ENCODE measurements at places on chromosomes 11 and 22.

GRCh38 chr22:37498289-37498909 is 12.2 kb upstream of the MFNG start:
- DNase-seq = peak; percentile 41

DNA sequence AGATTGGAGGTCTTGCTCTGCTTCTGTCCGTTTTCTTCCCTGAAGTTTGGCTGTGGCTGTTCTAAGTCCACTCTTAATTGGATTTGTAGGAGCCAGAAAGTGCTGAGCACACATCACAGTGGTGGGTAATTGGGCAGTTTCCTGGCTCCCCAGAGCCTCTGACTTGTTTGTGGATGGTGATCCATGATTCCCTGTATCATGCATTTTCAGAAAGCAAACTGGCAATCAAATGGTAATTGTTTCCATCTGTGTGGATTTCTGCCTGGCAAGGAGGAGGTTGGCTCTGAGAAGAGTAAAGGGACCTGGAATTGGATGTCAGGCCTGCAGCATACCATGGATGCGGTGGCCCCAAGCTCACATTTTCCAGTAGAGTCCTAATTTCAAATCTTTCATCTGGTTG is 49.5 kb downstream of the PPFIBP2 start:
- no peak for DNase-seq

GRCh38 chr11:129115652-129116586 is 76.2 kb downstream of the ARHGAP32 start:
- DNase-seq = no peak

DNA sequence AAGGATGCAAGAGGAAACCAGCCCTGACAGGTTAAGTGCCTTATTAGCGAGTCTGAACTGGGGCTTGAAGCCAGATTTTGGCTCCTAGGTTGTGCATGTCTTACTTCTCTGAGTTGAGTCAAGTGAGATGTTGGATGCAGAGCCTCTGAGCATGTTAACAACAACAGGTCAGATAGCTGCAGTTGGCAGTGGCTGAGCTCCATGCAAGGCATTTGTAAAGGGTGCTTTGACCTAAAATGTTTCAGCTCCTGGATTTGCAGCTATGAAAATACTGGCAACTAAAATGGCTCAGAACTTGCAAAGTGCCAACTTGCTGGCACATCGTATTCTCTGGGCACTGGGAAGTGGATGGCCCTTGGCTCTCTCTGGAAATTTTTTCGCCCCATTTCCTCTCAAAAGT is 16.4 kb upstream of the CSRP3 start:
- DNase-seq = no peak

GRCh38 chr11:15675683-15676082 is 561.0 kb downstream of the INSC start:
- DNase-seq = no peak

DNA sequence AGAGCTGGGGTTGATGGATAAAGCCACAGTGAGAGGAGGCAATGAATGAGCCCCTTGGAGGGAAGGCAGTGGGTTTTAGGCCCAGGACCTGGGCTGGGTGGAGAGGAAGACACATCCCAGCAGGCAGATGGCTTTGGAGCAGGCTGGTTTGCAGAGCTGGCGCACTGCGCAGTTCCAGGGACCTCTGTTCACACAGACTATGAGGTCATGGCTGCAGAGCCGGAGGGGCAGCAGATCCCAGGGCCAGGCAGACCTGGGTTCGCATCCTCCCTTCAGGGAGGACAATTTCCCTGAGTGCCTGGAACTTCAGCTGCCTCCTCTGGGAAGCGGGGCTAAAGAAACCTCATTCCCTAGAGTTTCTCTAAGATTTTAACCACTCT is 28.2 kb upstream of the DGKZ start:
- no peak for DNase-seq

DNA sequence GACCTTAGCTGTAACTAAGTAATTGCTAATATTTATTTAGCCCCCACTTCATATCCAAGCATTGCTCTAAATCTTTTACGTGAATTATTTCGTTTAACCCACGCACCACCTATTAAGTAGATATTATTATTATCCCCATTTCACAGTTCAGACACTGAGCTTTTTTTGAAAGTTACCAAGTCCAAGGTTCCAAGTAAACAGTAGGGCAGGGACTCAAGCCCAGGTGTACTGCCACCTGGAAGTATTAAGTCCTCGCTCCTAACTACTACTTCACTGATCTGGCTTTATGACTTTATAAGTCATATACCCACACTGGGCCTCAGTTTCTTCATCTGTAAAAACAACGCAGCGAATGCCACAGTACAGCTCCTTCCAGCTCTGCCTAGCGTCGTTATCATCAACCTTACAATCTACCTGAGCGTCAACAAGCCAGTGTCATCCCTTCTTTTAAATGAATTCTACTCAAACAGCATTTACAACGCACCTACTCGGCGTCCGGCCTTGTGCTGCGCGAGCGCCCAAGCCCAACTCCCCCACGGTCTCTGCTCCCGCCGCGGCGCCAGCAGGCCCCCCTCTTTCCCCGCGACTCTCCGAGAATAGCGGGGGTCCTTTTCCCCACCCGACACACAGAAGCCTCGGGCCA is 624 bp downstream of the TMEM41B start:
- no peak for DNase-seq

DNA sequence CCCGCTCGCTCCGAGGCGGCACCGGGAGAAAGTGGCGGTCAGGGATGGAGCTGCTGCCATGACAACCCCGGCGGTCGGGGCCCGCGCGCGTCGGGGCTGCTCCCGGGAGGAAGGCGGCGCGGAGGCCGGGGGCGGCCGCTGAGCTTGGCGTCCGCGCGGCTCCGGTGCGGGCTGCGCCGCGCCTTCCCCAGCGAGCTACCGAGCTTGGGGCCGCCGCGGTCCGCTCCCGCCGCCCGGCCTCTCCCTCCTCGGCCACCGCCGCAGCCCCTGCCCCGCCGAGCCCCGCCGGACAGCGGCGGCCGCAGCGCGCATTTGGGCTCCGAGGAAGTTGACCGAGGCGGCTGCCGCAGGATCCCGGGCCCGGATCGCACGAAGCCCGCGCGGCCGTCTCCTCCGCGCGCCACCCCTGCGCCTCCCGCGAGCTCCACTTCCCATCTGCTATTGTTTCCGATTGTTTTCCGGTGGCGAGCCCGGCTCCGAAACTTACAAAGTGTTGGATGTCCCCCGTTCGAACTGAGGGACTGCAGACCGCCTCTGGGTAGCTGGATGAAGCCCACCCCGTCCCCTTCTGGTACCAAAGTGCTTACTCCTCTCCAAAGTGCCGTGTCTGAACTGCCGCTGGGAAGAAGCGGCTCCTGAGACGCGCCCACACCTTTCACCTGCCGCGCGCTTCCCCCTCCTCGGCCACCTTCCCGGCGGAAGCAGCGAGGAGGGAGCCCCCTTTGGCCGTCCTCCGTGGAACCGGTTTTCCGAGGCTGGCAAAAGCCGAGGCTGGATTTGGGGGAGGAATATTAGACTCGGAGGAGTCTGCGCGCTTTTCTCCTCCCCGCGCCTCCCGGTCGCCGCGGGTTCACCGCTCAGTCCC is 540.3 kb downstream of the NTM start:
- DNase-seq = no peak

GRCh38 chr11:45212566-45213315 is 66.3 kb downstream of the PRDM11 start:
- DNase-seq = no peak

DNA sequence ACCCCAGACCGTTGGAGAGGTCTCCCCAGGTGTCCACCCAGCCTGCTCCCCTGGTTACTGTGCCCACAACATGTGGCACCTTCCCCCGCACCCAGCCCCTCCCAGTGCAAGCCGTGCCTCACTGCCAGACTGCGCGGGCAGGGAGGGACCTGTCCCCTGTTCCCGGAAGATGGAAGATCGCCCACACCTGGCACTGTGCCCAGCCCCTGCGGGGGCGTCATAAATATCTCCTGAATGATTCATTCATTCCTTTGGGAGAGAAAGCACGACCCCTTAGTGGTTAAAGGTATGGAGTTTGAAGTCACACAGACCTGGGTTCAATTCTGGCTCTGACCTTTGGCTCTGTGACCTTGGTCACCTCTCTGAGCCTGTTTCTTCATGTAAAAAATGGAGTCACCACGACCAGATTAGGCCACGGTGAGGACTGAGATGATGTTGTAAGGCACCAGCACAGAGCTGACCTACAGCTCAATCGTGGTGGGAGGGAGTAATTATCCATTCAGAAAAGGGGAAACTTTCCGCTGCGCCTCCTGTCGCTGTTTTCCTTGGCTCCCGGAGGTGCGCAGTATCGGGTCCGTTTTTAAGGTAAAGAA is 497 bp upstream of the SYT12 start:
- DNase-seq = no peak

DNA sequence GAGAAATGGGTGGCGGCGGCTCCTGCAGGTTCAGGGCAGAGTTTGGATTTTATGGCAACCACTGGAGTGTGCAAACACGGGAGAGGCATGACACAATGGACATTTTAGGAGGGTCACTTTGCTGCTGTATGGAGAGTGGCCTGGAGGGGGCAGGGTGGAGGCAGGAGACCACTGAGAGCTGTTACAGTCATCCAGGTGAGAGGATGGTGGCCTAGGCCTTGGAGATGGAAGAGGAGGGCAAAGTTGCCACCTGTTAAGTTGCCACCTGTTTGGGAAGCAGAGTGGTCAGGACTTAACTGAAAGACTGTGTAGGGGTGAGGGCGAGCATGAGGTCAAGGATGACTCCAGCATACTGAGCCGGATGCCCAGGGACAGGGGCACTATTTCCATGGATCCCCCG is 2.3 kb upstream of the RAD9A start:
- peak; percentile 43 for DNase-seq

DNA sequence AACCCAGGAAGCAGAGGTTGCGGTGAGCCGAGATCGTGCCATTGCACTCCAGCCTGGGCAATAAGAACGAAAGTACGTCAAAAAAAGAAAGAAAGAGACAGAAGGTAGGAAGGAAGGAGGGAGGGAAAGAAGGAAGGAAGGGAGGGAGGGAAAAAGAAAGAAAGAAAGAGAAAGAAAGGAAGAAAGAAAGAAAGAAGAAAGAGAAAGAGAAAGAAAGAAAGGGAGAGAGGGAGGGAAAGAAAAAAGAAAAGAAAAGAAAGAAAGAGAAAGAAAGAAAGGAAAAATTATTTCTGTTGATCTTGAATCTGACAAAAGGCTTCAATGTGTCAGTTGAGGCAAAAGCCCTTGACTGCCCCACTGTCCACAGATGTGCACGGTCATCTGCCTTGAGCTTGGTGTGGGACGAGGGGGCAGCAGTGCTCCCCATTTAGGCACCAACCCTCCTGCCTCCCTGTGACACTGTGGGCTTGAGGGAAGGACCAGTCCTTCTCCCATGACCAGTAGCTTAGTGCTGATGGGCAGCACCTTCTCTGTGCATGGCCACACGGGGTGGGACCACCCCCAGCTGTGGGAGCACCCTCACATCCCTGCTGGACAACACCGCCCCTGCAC is 24.4 kb downstream of the KCTD17 start:
- no peak for DNase-seq

All from activated CD4-positive, CD25-positive, alpha-beta regulatory T cell (primary cell).